KG1 (cell line): ENCODE measurements at places on chromosomes 7 and 10.

- peak; percentile 19 for DNase-seq
Observed at GRCh38 chr7:45920502-45921380, at the start of gene IGFBP3. TSS of gene IGFBP3 (minus strand) at chr7:45921272. CDS start at chr7:45921140, 132 bp downstream.

- no peak for DNase-seq
Observed at GRCh38 chr10:87983716-87984115, 120.3 kb downstream of the PTEN start.

DNA sequence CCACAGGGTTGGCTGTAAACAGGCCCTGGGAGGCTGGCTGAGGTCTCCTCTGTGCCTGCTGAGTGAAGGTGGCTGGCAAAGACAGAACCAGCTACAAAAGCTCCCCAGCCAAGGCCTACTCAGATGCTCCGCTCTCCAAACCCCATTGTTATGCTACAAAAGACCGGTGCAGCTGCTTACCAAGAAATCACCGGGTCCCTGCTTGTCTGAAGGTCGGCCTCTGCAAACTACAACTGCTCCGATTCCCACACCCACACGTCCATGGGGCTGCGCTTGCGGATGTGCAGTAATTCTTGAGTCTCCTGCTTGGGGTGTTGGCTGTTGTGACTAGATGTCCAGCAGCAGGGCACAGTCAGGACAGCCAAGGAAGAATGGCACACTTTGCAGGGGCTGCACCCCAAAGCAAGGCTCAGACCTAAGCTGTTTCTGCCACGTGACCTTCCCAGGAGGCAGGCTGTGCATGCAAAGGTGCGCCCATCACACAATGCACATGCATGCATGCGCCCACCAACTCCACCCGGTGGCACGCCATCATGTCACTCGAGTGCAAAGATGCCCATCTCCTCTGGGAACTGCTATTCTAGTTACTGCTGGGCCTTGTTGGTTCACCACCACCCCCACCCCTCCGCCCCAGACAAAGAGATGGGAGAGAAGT is 97.8 kb downstream of the OAT start:
- no peak for DNase-seq

GRCh38 chr10:103780242-103781149 is 74.9 kb downstream of the SH3PXD2A start:
- DNase-seq, result no peak

- DNase-seq, result no peak
Observed at GRCh38 chr10:75623310-75624093, 192.1 kb downstream of the LRMDA start.

GRCh38 chr10:83592337-83592935 is 546.9 kb upstream of the GHITM start:
- DNase-seq, result no peak

GRCh38 chr7:135204341-135204749 is 7.0 kb downstream of the WDR91 start:
- DNase-seq, result no peak

- DNase-seq, result no peak
Observed at GRCh38 chr10:96529634-96530279, 16.0 kb upstream of the TLL2 start.

DNA sequence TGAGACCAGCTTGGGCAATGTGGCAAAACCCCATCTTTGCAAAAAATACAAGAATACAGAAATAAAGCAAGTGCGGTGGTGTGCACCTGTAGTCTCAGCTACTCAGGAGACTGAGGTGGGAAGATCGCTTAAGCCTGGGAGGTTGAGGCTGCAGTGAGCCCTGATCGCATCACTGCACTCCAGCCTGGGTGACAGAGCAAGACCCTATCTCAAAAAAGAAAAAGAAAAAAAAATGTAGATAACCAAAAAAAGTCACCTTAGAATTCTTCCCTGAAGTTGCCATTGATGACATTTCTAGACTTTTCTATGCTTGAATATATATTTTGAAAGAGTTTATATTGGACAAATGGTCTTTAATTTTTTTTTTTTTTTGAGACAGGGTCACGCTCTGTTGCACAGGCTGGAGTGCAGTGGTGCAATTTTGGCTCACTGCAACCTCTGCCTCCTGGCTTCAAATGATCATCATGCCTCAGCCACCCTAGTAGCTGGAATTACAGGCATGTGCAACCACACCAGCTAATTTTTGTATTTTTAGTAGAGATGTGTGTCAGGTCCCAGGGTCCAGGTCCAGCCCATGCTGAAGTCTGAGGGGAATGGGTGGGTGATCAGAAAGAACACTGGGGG is 35.1 kb upstream of the MTPAP start:
- DNase-seq, result no peak

- DNase-seq, result no peak
Observed at GRCh38 chr10:104931612-104932134, 290.6 kb downstream of the SORCS3 start.

DNA sequence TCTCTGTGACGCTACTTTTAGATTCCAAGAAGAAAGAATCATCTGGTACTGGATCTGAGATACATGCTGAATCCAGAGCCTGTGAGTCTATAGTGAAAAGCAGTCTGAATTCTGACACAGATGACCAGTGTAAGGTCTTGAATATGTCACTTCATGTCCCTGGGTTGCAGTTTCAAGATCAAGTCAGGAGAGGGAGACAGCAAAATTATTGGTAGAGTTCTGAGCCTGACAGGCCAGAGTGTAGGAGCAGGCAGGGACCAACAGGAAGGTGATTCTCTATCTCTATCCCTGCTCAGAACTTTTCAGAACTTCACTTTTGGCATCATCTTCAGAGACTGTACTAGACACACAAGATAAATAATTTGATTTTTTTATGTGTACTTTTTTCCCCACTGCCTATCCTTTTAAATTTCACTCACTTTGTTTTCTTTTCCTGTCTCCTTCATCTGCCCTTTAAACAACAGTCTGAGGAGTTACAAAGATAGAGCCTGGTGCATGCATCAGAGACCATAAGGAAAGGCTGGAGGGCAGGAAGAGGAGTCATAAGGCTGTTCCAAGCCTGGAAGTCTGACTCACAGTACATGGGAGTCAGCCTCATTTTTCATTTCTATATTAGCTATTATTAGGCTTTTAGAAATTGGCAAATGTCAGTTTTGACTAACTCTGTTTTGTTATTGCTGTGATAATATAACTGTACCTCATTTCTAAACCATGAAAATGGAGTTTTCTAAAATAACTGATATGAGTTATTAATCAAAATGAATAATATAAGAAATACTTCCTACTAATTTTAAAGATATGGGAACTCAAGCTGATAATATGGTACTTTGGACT is 120.2 kb upstream of the TMEM229A start:
- no peak for DNase-seq

- no peak for DNase-seq
Observed at GRCh38 chr7:139153832-139154231, 44.3 kb upstream of the ZC3HAV1 start.
